Omental fat pad (tissue), 4 donors: ENCODE measurements at places on chromosomes 6 and 20. TPM values are rescaled to one million over a fixed set of nuclear protein-coding genes. Genes with fewer than 3 reads are reported as not detected.

The EPHA7 gene
- total RNA-seq = not detected

DNA sequence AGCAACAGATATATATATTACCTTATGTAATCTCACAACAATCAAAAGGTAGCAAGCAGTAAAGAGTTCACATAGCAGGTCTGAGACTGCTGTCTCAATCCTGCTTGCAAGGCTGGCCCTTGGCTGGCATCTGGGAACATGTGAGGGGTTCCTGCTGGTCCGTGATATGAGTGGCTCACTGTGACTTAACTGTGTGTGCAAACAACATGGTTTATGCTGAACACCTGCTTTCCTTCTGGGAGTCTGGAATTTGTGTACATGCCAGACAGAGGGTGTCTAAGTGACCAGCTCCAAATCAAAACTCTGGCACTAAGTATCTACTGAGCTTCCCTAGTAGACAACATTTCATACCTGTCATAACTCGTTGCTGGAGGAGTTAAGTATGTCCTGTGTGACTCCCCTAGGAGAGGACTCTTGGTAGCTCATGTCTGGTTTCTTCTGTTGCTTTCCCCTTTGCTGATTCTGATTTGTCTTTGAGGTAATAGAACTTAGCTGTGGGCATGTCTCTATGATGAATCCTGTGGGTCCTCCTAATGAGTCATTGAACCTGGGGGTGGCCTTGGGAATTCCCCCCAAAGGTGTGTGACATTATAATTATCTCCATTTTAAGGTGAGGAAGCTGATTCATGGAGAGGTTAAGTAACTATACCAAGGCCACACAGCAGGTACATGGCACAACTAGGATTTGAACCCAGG is 131.6 kb upstream of the NEDD9 start:
- DNase-seq = no peak

- DNase-seq = no peak
Measured at GRCh38 chr20:60078351-60079250, 120.4 kb downstream of the CDH26 start.

The TREM1 gene
- 9.8 TPM for total RNA-seq

DNA sequence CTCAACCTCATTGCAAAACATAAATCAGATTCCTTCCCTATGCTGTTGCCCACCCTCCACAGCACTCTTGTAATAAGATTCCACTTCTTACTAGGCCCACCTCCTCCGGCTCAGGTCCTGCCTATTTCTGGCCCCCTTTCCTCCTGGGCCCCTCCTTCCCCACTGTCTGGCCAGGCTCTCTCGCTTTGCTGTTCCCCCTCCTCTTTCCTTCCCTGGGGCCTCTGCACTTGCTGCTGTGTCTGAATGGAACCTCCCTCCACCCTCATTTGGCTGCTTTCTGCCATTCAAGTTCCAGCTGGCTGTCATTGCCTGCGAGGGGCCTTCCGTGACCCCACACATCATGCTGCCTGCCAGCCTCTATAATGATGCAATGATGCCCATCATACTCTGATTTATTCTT is 38.9 kb downstream of the ARHGAP40 start:
- no peak for DNase-seq

GRCh38 chr6:56289721-56290120 is 42.3 kb upstream of the COL21A1 start:
- DNase-seq = no peak

The CCDC170 gene
- 2.6 TPM for total RNA-seq

The C6orf163 gene
- total RNA-seq = 2.0 TPM

DNA sequence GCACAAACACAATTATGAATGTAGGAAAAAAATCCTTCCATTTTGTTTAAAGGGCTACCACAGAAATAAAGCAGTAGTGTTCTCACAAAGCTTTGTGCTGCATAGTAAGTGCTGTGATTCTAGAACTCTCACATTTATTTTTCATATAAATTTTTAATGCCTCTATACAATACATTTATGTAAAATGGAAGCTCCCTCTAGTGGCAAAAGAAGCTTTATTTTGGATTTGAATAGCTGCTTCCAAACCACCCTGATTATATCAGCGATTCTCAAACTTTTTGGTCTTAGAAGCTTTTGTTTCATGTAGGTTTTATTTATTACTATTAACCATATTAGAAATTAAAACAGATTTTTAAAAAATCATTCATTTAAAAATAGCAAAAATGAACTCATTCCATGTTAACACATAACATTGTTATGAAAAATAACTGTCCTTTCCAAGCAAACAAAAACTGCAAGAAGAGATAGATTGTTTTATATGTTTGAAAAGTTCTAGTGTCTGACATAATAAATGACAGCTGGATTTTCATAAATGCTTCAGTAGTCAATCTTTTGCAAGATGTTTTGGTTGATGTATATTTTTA is 38.4 kb downstream of the HS3ST5 start:
- no peak for DNase-seq

DNA sequence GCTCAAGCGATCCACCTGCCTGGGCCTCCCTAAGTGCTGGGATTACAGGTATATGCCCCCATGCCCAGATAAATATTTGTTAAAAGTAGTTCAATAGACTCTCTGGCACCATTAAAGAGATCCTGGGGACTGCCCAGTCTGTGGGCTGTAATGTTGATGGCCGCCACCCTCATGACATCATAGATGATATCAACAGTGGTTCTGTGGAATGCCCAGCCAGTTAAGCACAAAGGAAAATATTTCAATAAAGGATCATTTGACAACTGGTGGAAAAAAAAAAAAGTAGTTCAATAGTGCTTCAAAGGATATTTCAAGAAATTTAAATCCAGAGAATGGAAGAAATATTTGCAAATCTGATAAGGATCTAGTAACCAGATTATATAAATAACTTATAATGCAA is 1.5 kb upstream of the CRIP3 start:
- no peak for DNase-seq

The KIAA0408 gene
- total RNA-seq = 4.7 TPM

The SALL4 gene
- not detected for total RNA-seq

DNA sequence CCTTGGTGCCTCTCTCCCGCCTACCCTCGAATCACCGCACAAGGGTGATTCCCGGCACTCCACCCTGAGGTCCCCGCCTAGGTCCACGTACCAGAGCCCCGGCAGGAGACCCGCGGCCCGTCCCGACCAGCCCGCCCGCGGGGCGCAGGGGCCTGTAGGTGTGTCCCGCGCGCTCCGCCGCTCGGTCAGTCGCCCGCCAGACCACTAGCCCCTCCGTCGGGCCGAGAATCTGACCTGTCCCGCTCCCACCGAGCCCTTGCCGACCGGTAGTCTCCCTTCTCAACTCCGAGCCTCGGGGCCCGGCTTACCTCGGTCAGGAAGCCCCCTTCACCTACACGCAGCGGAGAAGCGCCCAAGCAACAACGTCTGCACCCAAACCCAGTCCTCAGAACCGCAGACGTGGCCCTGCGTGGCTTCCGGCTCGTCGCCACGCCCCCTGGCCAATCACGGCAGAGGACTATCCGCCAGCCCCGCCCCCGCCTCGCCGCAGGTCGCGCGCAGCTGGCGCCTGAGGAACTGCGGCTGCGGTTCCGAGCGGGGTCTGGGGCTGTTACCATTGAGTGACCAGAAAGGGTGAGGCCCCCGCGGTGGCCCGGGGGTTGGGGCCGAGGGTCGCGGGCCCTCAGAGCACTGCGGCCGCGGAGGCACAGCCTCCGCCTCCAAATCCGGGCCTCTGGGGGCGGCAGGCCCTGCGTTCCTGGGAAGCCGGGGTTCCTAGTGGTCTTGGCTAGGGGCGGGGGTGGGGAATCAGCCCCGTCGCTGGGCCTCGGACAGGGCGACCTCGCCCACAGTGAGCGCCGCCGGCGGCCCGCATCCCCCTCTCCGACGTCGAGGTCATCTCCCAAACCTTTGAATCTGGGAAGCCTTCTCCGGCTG is at the start of the genes PGM3 and RWDD2A:
PGM3 (minus strand) TSS at position 395 of the 876 bp plus-strand sequence. CDS start 2,253 bp downstream, outside the sequence.
RWDD2A (plus strand) TSS at position 487 of the 876 bp plus-strand sequence. CDS start 1,095 bp downstream, outside the sequence.
- DNase-seq = peak; percentile 83

- no peak for DNase-seq
Measured at GRCh38 chr6:159981403-159982245, 12.7 kb downstream of the IGF2R start.

The HCRTR2 gene
- not detected for total RNA-seq

DNA sequence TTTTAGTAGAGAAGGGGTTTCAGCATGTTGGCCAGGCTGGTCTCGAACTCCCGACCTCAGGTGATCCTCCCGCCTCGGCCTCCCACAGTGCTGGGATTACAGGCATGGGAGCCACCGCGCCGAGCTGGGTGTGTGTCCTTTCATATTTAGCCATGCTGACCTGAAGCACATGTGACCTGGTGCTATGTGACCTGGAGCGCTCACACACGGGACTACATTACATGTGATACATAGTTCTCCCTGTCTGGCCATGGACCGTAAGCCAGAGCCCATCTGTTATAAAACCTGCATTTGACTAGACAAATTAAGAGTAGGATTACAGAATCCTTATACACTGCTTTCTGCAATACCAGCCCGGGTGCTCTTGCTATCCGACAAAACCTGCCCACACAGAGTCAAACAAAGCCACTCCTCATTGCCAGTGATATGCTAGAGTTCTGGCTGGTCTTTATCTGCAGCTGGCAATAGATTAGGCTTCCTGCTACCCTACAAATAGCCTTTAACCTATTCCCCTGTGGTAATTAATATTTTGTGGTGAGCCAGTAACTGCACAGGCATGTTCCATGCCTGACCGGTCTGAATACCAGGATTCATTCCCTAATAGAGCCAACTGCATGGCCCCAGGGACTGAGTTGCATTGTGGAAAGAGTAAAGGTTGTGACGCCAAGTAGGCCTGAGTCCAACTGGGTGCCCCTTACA is 26.3 kb upstream of the FAM50B start:
- no peak for DNase-seq

The POFUT1 gene
- total RNA-seq = 23.1 TPM

GRCh38 chr6:132733814-132734213 is 20.0 kb upstream of the VNN1 start:
- DNase-seq = no peak

The VPS52 gene
- 54.5 TPM for total RNA-seq

DNA sequence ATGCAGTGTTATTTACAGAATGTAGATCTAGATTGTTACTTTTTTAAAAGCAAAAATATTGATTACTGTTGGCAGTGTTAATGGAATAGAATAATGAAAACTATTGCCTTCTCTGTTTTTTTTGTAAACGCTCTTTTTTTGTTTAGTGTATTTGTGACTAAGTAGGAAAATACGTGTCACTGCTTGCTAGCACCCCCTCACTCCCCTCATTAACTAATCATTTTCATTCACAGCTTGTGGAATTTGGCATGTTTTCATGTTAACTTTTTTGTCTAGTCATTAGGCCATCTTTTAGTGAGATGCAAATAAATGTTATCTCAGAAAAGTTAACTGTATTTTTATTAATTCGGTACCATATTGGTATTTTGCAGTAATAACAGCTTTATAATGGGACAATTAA is 29.8 kb downstream of the ADGRG6 start:
- DNase-seq = no peak

GRCh38 chr6:96562886-96563285 is at the start of gene FHL5:
FHL5 (plus strand) TSS chr6:96563128; CDS start chr6:96603614, 40,486 bp downstream.
- no peak for DNase-seq

DNA sequence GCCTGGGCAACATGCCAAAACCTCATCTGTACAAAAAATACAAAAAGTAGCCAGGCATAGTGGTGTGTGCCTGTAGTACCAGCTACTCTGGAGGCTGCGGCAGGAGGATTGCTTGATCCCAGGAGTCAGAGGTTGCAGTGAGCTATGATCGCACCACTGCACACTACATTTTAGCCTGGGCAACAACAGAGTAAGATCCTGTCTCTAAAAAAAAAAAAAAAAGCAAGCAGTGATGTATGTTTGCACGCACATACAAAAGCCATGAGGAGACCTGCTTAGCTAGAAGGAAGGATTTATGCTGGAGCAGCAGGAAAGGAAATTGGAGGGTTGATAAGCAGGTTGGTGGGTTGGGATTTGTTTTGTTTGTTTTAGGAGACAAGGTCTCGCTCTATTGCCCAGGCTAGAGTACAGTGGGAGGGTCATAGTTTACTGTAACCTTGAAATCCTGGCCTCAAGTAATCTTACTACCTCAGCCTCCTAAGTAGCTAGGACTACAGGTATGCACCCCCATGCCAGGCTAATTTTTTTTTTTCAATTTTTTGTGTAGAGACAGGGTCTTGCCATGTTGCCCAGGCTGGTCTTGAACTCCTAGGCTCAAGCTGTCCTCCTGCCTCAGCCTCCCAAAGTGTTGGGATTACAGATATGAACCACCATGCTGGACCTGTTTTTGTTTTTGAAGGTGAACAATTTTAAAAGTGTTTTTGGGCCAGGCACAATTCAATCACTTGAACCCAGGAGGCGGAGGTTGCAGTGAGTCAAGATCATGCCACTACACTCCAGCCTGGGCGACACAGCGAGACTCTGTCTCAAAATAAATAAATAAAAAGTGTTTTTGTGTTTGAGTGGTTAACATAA is 4.0 kb downstream of the ZSWIM3 start:
- DNase-seq = no peak
